D721Med (cell line): ENCODE measurements at places on chromosomes 3 and 15.

- DNase-seq: no peak
Observed at GRCh38 chr15:91237445-91237844, 137.4 kb downstream of the SV2B start.

DNA sequence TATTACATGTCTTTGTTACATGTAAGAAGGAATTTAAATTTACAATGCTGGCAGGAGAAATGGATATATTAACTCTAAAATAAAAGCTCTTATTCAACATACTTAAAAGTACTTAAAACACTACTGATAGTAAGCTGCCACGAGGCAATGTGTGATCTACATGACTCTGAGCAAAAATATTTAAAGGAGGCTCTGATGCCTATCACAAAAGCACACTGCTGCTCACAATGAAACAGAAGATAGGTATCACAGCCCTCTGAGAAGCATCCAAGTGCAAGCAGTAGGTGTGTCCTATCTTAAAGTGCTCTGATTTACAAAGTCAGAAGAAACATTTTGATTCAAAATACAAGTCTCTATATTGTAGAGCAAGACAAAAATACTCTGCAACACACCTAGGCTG lies 371.2 kb upstream of the WNT5A start:
- DNase-seq: no peak

GRCh38 chr3:197730200-197730599 lies 6.5 kb downstream of the RUBCN start:
- DNase-seq: no peak

- DNase-seq: no peak
Observed at GRCh38 chr3:113697500-113698090, 1.2 kb upstream of the USF3 start.

- no peak for DNase-seq
Observed at GRCh38 chr15:36905908-36906307, 194.4 kb downstream of the MEIS2 start.

DNA sequence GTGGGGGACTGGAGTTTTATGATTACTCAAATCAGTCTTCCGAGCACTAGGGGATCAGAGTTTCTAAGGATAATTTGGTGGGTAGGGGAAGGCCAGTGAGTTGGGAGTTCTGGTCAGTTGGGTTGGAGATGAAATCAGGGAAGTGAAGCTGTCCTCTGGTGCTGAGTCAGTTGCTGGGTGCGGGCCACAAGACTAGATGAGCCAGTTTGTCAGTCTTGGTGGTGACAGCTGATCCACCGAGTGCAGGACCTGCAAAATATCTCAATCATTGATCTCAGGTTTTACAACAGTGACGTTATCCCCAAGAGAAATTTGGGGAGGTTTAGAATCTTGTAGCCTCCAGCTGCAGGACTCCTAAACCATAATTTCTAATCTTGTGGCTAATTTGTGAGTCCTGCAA lies 249.4 kb downstream of the FAM43A start:
- no peak for DNase-seq

DNA sequence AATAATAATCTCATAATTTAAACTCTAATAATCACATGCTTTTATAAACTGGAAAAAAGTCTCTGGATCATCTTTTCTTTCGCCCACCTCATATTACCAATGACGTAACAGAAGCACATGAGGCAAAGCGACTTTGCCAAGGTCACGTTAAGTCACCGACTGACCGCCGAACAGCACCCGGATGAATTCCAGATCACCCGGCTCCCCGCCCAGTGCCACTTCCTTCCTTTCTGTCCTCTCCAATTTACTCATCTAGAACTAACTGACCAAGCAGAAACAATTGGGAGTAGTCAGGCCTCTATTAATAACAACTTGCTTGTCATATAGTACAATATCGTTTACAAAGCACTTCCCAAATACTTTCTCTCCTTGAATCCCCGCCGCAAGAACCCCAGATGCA lies 21.1 kb downstream of the FGF12 start:
- no peak for DNase-seq

- DNase-seq: no peak
Observed at GRCh38 chr3:161602475-161602874, 105.9 kb downstream of the OTOL1 start.

GRCh38 chr15:68784206-68784605 lies 36.5 kb downstream of the ANP32A start:
- DNase-seq: no peak
